Kidney glomerular epithelial cell (primary cell): ENCODE measurements at places on chromosomes 1 and 21.

DNA sequence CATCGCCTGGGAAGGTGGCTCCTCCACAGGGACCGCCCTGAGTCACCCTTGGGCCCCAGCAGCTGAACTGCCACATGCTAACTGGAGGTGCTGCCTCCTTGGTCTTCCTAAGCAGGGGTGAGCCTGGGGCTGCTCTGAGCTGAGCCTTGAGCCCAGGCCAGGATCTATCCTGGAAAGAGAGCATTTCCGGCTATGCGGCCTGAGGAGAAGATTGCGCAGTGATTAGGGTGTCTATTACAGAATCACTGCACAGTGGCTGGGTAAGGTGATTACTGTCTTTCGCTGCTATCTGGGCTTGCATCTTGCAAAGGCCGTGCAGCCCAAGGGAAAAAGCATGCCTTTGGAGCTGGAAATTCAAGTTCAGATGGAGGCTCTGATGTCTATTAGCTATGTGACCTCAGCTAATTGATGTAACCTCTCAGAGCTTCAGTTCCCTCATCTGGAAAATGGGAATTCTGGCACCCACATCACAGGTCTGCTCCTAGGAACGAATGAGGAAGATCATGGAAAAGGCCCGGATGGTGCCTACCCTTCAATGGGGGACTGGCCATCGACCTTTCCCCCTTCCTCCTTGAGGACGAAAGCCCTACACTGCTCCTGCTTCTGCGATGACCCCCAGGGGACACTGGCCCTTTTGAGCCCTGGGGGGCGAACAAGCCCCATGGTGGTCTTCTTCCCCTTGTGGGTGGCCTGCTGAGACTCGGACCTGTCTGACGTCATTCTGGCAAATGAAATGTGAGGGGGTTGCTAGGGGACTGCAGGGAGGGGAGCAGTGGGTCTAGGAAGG, 38.0 kb downstream of the GPR161 start:
- DNase-seq: no peak

GRCh38 chr1:51488372-51489050, 30.6 kb downstream of the EPS15 start:
- no peak for DNase-seq

GRCh38 chr21:21085206-21085605, 87.0 kb downstream of the NCAM2 start:
- DNase-seq: no peak

- DNase-seq: no peak
Observed at GRCh38 chr1:215458562-215458961, 108.5 kb upstream of the KCTD3 start.

DNA sequence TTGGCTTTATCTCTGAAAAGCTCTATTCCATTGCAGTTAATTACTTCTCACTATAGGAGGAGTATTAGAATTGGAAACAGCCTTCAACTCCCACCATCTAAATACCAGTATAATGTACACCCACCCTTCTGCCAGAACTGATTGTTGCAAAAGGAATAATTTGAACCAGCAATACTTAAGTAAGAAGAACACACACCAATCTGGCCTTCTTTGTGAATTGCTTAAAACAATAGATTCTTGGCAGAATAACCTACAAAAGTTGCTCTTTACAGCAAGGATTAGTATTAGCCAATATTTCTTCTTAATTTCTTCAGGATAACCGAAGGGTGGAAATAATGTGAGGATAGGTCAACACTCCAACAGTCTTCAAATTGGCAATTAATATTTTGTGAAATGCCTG, 54.9 kb upstream of the ADAMTS5 start:
- no peak for DNase-seq

- DNase-seq: no peak
Observed at GRCh38 chr1:174740249-174740968, 259.3 kb upstream of the CACYBP start.

- DNase-seq: no peak
Observed at GRCh38 chr1:180722586-180722985, 90.8 kb downstream of the XPR1 start.

GRCh38 chr1:33284049-33284448, 27.8 kb downstream of the ZNF362 start:
- DNase-seq: no peak

DNA sequence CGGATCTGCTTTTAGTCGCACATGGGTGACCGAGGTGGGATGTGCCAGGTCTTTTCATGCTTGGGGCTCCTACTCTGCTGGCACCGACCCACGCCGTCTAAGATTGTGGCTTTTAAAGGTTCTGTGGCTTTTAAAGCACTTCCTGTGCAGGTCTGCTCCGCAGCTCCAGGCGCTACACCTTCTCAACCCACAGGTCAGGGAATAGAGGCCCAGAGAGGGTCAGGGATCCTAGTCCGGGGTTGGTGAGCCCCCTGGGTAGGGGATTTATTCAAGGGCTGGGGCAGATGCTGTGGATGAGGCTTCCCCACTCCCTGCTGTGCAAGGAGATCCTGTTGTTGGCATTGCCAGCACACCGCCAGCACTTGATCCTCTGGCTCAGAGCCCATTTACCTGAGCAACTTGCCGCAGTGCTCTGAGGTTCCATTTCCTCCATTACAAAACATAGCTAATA, 212.8 kb upstream of the RAB4A start:
- no peak for DNase-seq

DNA sequence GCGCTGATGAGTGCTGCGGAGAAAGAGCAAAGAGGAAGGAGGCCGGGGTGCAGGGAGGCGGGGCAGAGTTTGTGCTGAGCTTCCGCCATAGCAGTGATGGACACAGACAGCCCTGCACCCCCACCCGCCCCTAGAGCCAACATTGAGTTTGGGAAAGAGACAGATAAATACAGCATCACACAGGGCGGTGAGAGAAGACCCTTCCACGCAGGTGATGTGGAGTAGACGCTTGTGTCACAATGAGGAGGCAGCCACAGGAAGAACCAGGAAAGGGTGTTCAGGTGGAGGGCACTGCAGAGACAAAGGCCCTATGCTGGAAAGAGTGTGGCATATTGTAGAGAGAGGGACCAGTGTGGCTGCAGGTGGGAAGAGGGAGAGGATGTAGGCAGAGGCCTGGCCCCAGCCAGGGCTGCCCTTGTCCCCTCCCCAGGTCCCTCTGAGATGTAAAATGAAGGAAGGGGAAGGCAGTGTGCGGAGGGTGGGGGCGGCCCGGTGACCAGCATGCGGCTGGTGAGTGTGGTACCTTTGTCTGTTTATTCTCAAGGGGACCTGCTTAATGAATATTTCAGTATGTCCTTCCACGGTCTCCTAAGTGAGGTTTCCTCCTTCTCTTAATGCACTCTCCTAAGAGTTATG, 194.4 kb upstream of the TMEM51 start:
- no peak for DNase-seq

- peak; percentile 61 for DNase-seq
Observed at GRCh38 chr1:55235722-55236121, 20.6 kb upstream of the USP24 start.

DNA sequence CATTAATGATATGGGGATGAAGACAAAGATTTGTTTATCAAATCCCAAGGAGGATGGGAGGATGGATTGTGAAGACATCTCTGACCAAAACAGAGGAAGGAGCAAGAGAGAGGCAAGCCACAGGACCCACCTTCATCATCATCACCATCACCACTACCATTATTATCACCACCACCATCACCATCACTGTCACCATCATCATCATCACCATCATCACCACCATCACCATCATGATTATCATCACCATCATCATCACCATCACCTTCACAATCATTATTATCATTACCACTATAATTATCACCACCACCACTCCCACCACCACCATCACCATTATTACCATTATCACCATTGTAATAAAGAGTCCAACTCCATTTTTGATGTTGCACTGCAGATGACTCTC, 482.5 kb downstream of the PTPRU start:
- DNase-seq: no peak

DNA sequence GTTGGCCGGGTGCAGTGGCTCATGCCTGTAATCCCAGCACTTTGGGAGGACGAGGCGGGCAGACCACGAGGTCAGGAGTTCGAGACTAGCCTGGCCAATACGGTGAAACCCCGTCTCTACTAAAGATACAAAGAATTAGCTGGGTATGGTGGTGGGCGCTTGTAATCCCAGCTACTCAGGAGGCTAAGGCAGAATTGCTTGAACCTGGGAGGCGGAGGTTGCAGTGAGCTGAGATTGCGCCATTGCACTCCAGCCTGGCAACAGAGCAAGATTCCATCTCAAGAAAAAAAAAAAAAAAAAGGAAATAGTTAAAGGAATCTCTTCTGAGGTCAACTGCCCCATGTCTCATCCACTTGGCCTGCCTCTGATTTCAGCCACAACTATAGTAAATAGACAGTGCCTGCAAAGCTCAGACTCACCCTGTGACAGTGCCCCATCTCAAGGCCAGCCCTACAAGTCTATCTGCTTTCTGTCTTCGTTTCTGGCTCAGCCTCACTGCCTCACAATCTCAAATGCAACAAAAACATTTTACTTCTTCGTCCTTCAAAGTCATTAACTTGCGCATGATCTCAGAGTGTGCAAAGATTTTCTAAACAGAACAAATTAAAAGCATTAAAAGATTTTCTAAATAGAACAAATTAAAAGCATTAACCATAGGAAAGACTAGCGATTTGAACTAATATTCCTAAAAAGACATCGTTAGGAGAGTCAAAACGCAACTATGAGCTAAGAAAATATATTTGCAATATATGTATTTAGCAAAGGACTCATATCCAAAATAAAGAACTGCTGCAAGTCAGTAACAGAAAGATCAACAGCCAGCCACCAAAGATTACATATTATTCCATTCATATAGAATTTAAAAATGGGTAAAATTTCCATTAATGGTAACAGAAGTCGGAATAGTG, 65.0 kb upstream of the PRDX6 start:
- no peak for DNase-seq

DNA sequence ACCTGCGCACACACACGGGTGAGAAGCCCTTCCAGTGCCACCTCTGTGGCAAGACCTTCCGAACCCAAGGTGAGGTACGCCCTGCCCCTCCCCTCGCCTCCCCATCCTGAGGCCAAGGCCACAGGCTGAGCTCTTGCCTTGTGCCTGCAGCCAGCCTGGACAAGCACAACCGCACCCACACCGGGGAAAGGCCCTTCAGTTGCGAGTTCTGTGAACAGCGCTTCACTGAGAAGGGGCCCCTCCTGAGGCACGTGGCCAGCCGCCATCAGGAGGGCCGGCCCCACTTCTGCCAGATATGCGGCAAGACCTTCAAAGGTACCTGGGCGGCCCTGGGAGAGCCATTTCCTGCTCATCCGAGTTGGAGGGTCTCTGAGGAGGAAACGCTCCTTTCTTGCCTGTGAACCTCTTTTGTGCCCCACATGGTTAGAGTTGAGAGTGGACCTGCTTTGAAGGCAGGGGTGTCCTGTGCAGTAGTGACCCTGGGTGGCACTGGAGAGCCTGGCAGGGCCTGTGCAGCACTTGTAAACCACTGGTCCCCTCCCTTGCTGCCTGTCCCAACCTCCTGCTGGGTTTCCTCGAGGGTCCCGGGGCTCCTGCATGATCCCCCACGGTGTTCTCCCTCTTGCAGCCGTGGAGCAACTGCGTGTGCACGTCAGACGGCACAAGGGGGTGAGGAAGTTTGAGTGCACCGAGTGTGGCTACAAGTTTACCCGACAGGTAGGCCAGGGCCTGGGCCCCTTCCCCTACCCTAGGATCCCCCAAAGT, 8.5 kb downstream of the ZBTB48 start:
- no peak for DNase-seq

DNA sequence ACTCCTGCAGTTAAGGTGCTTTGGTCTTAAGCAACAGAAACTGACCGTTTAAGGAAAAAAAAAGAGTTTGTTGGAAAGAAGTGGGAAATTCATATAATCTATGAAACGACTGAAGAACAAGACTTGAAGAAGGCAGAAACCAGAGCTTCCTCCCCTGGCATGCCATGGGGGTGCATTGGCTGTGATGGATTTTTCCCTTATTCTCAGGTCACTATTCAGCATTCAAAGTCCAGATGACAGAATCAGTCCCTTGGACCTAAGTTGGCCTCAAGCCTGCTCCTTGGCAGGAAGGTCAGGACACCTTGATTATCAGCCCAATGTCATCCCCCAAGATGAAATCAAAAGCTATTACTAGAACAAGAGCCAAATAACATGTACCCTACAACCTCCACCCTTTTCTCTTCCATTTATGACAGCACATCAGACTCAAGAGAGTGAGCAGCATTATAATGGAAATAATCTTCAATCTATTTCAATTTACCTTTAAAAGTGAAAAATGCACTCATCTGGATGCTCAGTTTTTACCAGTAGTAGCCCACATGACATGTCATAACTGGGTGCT, 15.8 kb upstream of the TMEM9 start:
- no peak for DNase-seq

GRCh38 chr1:57086154-57086553, 120.3 kb upstream of the C8B start:
- DNase-seq: no peak

DNA sequence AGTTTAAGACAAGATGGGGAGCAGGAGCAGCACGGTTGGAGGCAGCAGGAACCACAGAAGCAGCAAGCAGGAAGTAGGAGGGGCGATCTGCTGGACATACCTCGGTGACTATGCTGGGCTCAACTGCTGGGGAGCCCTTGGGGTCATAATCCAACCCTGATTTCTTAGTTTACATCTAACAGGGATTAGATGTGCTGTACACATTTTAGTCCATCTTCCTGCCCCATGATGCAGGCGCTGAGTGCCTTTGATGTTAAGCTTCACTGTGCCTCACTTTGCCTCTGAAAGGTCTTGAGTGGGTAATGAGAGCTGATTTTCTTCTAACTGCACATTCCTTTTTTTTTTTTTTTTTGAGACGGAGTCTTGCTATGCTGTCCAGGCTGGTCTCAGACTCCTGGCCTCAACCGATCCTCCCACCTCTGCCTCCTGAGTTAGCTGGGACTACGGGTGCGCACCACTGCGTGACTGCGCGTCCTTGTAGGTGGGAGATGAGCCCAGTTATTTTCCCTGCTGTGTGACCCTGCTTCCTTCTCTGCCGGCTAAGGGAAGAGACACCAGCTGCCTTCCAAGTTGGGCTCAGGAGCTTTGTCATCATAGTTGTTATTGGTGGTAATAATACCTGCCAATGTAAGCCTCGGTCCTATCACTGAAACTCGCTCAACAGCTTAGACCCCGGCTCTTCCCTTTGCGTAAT, 1.1 kb upstream of the RCAN3 start:
- no peak for DNase-seq

DNA sequence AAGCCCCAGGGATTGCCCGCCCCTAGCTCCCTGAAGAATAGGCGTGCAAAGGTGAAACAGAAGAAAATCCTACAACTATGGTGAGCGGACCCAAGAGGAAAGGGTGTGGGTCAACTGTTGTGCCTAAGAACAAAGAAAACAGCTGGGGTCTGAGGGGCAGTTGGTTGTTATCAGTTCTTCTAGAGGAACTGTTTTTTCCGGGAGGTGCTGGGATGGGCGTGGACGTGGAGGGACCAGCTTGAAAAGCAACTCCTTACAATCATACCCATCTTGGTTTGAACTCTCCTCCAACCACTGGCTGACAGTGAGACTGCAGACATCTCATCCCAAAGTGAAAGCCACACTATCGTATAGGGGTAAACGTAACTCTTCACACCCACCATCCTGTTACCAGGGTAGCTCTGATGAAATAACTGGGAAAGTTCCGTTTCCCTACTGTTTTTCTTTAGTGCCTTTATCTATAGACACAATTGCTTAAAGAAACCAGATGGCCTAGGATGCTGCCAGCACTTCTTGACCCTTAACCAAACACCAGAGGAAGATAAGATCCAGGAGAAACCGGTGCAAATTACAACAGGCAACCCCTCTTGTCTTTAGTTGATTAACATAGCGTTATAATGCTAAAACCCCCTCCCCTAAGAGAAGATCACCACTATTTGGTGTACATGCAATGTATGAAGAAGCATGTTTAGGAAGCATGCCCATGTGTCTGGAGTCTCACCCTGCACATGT, 25.6 kb upstream of the FAM89A start:
- no peak for DNase-seq

GRCh38 chr1:218537122-218537913, 192.2 kb downstream of the TGFB2 start:
- no peak for DNase-seq

- DNase-seq: no peak
Observed at GRCh38 chr1:65992165-65992821, 199.6 kb downstream of the PDE4B start.
